ENCODE measurements at places on chromosomes 7 and 10. TPM values are rescaled to one million over a fixed set of nuclear protein-coding genes. Genes with fewer than 3 reads are reported as not detected.

DNA sequence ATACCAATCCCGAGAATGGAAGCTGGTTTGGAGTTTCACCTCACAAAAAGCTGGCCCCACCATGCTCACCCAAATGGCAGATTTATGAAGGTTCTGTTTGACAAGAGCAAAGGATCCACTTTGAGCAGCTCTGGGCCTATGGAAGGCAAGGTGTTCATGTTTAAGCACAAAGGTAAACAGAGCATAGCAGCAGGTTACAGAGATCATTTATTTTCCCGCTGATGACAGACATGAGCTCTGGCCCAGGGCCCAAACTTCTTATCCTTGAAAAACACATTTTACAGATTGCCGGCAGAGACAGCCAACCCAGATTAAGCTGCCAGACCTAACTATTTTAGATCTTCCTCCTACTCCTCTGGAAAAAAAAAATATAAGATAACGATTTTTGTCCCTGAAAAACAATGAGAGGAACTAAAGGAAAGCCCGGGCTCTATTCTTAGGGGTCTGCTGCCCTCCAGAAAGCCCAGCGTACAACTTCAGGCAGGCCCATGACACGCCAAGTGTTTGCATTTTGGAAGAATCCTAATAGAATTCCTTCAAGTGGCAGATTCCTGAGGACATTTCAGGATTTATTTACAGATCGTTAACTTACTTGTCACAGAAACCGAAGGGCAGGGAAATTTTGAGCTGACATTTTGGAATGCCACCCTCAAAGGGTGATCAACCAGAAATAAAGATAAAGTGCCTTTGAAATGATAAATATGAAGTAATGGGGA, 40.0 kb downstream of the SYPL1 start:
- DNase-seq = no peak

DNA sequence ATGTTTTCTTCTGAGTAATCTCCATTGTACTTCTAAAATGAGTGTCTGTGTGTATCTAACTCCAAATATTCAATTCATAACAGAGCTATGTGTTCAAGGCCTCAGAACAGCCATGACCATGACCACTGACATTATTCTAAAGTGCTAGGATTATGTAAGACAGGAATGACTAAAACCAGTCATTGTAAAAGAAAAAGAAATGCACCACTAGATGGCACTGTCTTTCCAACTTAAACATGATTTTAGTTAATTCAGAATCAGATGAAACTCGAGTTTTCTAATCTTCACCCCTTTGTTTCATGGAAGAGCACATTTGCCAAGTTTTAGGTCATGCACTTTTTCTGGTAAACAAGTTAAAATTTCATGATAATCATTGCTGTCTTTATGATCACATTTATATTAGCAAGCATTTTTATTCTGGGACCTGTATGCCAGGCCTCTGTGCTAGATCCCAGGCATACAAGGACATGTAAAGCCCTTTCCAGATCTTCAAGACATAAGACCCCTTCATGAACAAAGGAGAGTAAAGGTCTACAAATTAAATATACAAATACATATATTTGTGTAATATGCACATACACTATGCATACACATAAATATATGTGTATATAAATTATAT, 26.1 kb upstream of the RSU1 start:
- DNase-seq = no peak

Gene CUBN
- total RNA-seq = 0.94 TPM

Gene SFRP5
- total RNA-seq = 140 TPM

DNA sequence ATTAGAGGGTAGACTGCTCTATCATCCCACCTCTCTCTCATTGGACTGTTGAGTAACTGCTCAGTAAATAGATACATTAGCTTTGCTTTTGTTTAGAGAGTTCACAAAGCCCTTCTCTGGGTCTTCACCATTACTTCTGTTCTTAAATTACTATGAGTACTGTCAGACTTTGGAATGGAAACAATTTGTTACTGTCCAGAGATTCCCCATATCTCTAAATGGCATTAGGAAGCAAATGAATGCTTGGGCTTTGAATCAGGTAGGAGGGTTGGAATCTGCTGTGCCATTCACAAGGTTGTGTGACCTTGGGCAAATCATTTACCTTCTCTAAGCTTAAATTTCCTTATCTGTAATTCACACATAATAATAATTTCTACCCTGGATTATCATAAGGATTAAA, 541.0 kb upstream of the FZD8 start:
- DNase-seq = no peak

DNA sequence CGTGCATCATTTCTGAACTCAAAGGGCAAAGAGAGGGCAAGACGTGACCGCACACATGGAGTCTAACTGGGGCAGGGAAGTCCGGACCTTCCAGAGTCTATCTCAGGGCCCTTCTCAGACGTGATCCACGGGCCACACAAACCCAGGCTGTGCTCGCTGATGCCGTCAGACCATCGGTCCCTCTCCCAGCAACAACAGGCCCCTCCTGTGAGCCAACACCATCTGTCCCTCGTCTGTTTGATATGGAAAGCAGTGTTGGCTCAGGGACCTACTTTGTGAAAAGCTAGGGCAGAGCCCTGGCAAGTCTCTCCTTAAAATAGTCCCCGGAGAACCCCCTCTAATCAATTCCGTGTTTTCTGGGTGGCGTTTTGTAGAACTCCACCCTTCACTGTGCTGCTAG, 208.8 kb downstream of the TCERG1L start:
- DNase-seq = no peak

Gene AKR1C2
- total RNA-seq = 23.6 TPM

Data from right atrium auricular region (tissue), 2 donors.